Activated T-helper 2 cell treated with anti-CD3 and anti-CD28 coated beads, Interferon-gamma antibody, Interleukin-2, Interleukin-4, amounts not matched to agents 10 μg/mL and 5 μg/mL and 100 μg/mL, durations not matched to agents 14 hours and 24 hours and 36 hours (primary cell): ENCODE measurements at places on chromosomes 5 and 9. TPM values are rescaled to one million over a fixed set of nuclear protein-coding genes. Genes with fewer than 3 reads are reported as not detected.

DNA sequence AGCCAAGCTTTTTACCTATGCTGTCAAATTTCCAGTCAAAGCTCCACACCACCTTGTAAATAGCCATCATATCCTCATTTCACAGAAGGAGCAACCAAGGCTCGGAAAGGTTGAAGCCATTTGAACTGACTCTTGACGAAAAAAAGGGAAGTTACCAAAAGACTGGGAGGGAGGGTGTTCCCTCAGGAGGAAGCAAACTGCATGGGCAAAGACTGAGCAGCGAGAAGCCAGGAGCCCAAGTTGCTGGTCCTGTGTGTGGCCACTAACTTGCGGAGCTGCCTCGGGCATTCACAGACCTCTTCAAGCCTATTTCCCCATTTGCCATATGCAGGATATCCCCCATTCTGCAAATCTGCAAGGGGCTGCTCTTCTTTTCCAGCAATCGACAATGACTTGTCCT is 37.4 kb downstream of the TTLL11 start:
- H3K27ac ChIP-seq = no peak overlapping the region
- H3K4me3 ChIP-seq = no peak overlapping the region
- H3K27me3 ChIP-seq = peaks cover 13% of the 10 kb centered on the region
- H3K4me1 ChIP-seq = peaks cover 12% of the 10 kb centered on the region
- no peak for DNase-seq
- H3K36me3 ChIP-seq = no peaks in the 10 kb centered on the region

DNA sequence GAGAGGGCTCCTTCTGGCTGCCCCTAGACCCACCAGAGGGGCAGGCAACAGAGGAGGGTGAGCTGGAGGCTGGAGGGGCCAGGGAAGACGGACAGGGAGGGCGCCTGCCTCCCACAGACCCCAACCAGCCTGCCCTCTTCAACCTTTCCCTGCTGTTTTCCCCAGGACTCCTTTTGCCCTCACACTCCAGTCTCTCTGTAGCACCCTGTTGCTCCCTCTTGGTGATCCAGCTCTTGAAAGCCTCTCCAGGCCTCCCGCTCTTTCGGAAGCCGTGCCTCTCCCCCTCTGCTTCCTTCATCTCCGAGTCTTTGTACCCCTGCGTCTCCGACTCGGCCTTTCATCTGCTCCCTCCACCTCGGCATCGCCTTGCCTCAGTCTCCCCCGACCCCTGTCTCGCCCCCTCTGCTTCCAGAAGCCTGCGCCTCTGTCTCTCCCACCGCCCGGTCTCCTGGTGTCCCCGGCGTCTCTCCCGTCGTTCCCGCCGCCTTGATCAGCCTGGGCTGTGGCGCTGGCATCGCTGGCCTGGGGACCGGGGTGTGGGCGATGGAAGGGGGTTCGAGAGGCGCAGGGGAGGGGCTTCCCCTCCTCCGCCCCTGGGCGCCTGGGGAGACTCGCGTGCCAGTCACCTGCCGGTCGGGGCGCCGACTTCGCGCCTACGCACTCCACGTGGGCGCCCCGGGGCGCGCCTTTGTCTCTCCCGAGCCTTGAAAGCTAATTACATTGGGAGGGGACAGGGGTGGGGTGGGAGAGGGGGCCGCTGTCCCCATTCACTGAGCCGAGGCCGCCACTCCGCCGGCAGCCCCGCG is 5.3 kb upstream of the PRDM12 start:
- no peak overlapping the region for H3K4me3 ChIP-seq
- H3K27ac ChIP-seq = no peak overlapping the region
- H3K36me3 ChIP-seq = no peaks in the 10 kb centered on the region
- peaks cover 62% of the 10 kb centered on the region for H3K27me3 ChIP-seq
- no peak for DNase-seq

GRCh38 chr5:65084795-65085515 is 316.2 kb downstream of the CWC27 start:
- H3K4me1 ChIP-seq = no peaks in the 10 kb centered on the region
- H3K27me3 ChIP-seq = peaks cover 5% of the 10 kb centered on the region
- H3K36me3 ChIP-seq = no peaks in the 10 kb centered on the region
- DNase-seq = no peak
- no peak overlapping the region for H3K27ac ChIP-seq

DNA sequence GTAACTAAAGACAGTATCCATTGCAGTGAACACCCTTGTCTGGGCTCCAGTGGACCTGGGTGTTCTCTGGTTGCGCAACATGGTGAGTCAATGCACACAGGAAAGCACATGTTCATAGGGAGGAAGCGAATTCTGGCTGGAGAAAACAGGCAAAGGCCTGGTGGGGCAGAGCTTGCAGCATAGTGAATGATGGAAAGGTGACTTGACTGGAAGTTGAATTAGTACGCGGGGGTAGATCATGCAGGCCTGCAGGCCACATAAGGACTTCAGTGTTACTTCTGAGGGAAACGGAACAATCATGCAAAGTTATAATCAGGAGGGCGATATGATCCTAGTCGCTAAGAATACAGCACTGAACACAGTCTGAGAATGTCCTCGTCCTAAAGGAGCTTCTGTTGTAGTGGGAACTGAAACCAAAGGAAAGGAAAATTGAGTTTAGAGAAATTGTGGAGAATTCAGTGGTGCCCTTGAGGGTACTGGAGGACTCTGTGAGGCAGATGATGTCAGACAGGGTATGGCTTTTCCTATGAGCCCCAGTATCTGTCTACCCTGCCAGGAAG is 71.9 kb upstream of the RANBP3L start:
- H3K4me1 ChIP-seq = no peaks in the 10 kb centered on the region
- no peaks in the 10 kb centered on the region for H3K27me3 ChIP-seq
- DNase-seq = no peak
- no peak overlapping the region for H3K27ac ChIP-seq

- H3K27me3 ChIP-seq = no peaks in the 10 kb centered on the region
- no peak for DNase-seq
- H3K4me3 ChIP-seq = no peak overlapping the region
- H3K4me1 ChIP-seq = peaks cover 14% of the 10 kb centered on the region
- H3K36me3 ChIP-seq = no peaks in the 10 kb centered on the region
These were observed 174.0 kb downstream of the ARHGAP26 start for GRCh38 chr5:142944140-142944539.

DNA sequence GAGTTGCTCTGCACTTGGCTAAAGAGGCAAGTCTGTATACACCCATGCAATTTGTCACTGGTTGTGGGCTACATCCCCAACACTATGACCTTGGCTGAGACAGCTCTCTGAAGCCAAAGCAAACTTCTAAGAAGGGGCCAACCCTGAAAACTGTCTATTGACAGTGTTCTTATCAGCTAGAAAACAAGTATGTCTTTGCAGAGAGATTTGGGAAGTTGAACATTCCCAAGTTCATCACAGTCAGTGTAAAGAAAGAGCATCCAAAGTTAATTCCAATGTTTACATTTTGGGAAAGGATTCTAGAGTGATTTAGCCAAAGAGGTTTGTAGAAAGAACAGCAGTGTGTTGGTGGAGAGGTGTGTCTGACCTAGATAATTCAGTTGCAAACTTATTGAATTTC is 711.1 kb upstream of the CHD1 start:
- no peak overlapping the region for H3K4me3 ChIP-seq
- DNase-seq = no peak
- H3K27me3 ChIP-seq = no peaks in the 10 kb centered on the region
- H3K27ac ChIP-seq = no peak overlapping the region
- no peaks in the 10 kb centered on the region for H3K36me3 ChIP-seq
- no peaks in the 10 kb centered on the region for H3K4me1 ChIP-seq

Gene C5orf63
- 6.1 and 6.4 TPM in 2 replicates for total RNA-seq

Gene PCDHB16
- total RNA-seq = not detected in 2 replicates

Gene CCNJL
- total RNA-seq = not detected in 2 replicates

GRCh38 chr5:36152324-36153297 is 700 bp downstream of the SKP2 start:
- no peak for DNase-seq
- H3K4me1 ChIP-seq = peaks cover 46% of the 10 kb centered on the region
- H3K36me3 ChIP-seq = peaks cover 54% of the 10 kb centered on the region
- no peaks in the 10 kb centered on the region for H3K27me3 ChIP-seq

GRCh38 chr5:172102218-172102870 is 85.7 kb downstream of the STK10 start:
- no peak overlapping the region for H3K4me3 ChIP-seq
- H3K36me3 ChIP-seq = peaks cover 72% of the 10 kb centered on the region
- no peak for DNase-seq
- H3K27ac ChIP-seq = no peak overlapping the region
- H3K4me1 ChIP-seq = peaks cover 19% of the 10 kb centered on the region
- no peaks in the 10 kb centered on the region for H3K27me3 ChIP-seq

- no peak overlapping the region for H3K27ac ChIP-seq
- no peak overlapping the region for H3K4me3 ChIP-seq
- no peak for DNase-seq
- H3K36me3 ChIP-seq = no peaks in the 10 kb centered on the region
These were observed 160.6 kb downstream of the TAF11L14 start for GRCh38 chr5:17794815-17795214.

- H3K27me3 ChIP-seq = no peaks in the 10 kb centered on the region
- no peaks in the 10 kb centered on the region for H3K36me3 ChIP-seq
- no peak overlapping the region for H3K27ac ChIP-seq
- no peak for DNase-seq
- H3K4me1 ChIP-seq = no peaks in the 10 kb centered on the region
These were observed 277.8 kb upstream of the FTMT start for GRCh38 chr5:121573721-121574382.

Gene DMGDH
- total RNA-seq = 0.37 and 0.41 TPM in 2 replicates

GRCh38 chr9:123643518-123643917 is 286.4 kb downstream of the DENND1A start:
- no peak overlapping the region for H3K4me3 ChIP-seq
- H3K27me3 ChIP-seq = peaks cover 50% of the 10 kb centered on the region
- H3K4me1 ChIP-seq = peaks cover 12% of the 10 kb centered on the region
- no peak for DNase-seq
- no peak overlapping the region for H3K27ac ChIP-seq
